Stimulated activated CD4-positive, alpha-beta T cell treated with anti-CD3 and anti-CD28 coated beads, Interleukin-15, amount 100 ng/mL, for 48 hours (primary cell): ENCODE measurements at places on chromosomes 4 and X.

- no peak for DNase-seq
Observed at GRCh38 chr4:168521721-168522120, 24.9 kb downstream of the PALLD start.

- no peak for DNase-seq
Observed at GRCh38 chr4:15291122-15291521, 136.7 kb upstream of the C1QTNF7 start.

- no peak for DNase-seq
Observed at GRCh38 chrX:13875572-13875971, 58.7 kb upstream of the GPM6B start.

- DNase-seq = no peak
Observed at GRCh38 chr4:122152711-122153226, 638 bp downstream of the BLTP1 start.

DNA sequence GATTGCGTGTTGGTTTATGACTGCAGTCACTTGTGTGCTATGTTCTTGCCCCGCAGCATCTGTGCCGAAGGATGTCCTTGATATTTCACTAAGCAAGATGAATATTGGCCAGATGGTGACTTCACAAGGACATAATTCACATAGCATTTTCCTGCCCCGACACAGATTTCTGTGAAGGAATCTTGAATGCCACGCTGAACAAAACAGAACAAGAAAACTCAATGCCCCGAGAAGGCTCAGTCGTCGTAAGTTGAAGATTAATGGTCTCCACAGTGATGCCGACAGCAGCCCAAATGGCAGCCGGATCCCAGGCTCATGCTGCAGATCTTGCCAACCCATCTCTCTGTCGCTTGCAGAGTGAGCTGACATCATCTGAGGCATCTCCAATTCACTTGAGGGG lies 145.9 kb downstream of the CPEB2 start:
- no peak for DNase-seq

DNA sequence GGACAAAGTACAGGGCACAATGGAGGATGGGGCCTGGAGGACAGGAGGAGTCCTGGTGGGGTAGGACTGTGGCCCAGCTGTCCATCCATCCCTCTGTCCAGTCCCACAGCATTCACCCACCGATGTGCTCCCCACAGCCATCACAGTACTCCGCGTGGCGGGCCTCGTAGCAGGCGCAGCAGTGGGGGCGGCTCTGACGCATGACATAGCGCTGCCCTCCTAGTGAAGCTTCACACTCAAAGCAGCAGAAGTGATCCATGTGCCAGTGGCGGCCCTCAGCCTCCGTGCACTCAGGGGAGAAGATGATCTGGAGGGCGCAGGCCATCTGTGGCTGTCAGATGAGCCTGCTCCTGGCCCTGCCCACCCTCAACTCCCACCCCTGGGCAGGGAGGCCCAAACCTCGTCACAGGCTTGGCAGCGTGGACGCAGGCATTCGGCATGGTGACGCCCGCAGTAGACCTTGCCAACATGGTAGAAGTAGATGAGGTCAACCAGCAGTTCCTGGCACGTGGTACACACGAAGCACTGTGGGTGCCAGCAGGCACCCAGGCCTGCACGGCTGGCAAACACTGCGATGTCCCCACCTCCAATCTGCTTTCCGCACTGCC lies 6.3 kb downstream of the PLP2 start:
- DNase-seq = no peak

GRCh38 chrX:123961268-123962005 lies at the start of gene STAG2:
Gene STAG2, plus strand, starts transcription at chrX:123961706. Its CDS starts 60,922 bp downstream, at chrX:124022628.
- DNase-seq = peak; percentile 43

GRCh38 chr4:94477227-94477626 lies 25.5 kb downstream of the PDLIM5 start:
- DNase-seq = no peak

- no peak for DNase-seq
Observed at GRCh38 chrX:40065296-40066046, 32.3 kb downstream of the BCOR start.
